Stimulated activated CD4-positive, alpha-beta T cell treated with anti-CD3 and anti-CD28 coated beads, Interleukin-1b, Interleukin-23, amount 100 ng/mL, for 1 hour (primary cell): ENCODE measurements at places on chromosomes 6 and 20.

GRCh38 chr6:29959467-29959866 lies 17.1 kb downstream of the HLA-A start:
- no peak for DNase-seq

GRCh38 chr6:218153-219018 lies 73.9 kb upstream of the DUSP22 start:
- no peak for DNase-seq

- no peak for DNase-seq
Observed at GRCh38 chr6:86871681-86872080, 65.6 kb upstream of the HTR1E start.

- DNase-seq, result no peak
Observed at GRCh38 chr6:50712291-50712690, 1.0 kb upstream of the TFAP2D start.

GRCh38 chr6:68740828-68741500 lies 105.9 kb downstream of the ADGRB3 start:
- no peak for DNase-seq

DNA sequence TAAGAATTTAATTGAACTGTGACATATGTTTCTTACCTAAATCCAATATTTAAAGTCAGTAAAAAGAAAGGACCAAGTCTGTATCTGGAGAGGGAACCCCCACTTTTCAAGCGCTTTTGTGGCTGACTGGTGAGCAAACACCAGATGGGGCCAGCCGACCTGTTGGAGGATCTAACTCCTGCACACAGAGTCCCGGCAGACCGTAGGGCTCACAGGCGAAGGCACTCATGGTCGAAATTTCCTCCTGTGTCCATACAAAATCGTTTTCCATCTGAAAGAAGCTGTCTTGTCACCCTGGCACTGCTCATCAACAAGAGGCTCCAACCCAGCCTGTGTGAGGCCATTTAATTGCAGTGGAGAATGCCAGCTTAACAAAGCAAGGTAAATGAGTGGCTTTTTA lies 94.0 kb downstream of the SCML4 start:
- no peak for DNase-seq

DNA sequence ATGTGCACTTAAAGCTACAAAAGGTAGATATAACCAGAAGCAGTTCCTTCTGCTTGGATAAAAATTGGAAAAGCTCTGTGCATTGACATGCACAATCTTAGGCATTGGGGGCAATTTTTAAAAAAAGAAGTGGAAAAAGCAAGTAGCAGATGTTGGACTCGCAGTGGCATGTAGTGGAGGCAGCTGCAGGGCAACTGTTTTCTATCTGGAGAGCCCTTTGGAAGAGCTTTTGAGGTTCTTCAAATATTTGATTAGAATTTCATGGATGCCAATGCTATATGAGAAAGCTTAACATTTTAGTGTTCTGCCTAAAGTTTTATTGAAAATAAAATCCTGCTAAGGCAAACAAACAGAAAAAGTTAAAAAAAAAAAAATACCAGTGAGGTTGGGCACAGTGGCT lies 388.3 kb upstream of the RNF217 start:
- DNase-seq, result no peak

- DNase-seq, result no peak
Observed at GRCh38 chr6:45222380-45222779, 105.8 kb upstream of the RUNX2 start.

DNA sequence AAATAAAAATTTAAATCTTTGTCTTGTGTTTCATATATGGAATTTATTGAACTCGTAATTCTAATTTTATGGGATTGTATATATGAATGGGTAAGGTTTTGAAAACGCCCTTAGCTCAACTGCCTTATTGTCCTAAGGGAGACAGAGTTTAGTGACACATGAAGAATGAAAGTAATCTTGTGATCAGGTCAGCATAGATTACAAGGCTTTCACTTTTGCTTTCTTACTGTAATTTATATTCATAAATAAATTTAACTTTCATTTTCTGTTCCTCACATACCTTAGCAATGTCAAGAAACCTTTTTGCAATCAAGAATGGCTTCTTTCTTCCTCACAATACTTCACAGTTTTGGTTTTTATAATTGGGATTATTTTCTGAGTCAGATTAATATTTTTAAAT lies 14.4 kb downstream of the KPNA5 start:
- no peak for DNase-seq

DNA sequence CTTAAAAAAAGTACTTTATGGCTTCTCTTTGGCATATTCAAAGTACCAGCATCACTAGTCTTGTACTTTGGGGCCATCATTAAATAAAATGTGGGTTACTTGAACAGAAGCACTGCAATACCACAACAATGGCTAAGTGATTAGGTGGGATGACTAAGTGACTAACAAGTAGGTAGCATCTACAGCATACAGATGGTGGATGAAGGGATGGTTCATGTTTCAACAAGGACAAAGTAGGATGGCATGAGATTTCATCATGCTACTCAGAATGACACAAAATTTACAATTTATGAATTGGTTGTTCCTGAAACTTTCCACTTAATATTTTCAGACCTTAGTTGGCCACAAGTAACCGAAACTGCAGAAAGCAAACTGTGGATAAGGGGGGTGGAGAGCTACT lies 7.7 kb downstream of the MPC1 start:
- DNase-seq, result no peak

GRCh38 chr6:167552961-167553735 lies 228.3 kb downstream of the TTLL2 start:
- no peak for DNase-seq

DNA sequence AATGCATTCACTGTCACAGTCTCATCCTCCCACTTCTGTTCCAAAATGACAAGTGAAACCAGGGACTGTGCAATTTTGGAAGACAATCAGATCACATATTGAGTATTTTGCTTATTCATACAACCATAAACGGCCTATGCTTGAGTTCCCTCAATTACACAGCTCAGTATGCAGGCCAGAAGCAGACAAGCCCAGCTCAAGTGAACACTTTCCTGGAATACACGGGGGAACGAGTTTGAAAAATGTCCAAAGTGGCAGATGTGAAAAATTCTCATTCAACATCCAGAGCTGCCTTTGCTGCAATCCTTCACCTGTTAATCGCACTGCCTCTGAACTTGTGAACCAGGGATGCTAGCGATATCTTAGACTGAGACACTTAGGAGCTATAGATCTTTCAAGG lies 190.2 kb downstream of the COL9A1 start:
- DNase-seq, result no peak

- no peak for DNase-seq
Observed at GRCh38 chr6:19772891-19773290, 64.3 kb upstream of the ID4 start.

GRCh38 chr20:1619861-1620444 lies at the start of gene SIRPB1:
TSS of gene SIRPB1 (minus strand) at chr20:1620009. CDS start at chr20:1619944, 65 bp downstream.
- no peak for DNase-seq

DNA sequence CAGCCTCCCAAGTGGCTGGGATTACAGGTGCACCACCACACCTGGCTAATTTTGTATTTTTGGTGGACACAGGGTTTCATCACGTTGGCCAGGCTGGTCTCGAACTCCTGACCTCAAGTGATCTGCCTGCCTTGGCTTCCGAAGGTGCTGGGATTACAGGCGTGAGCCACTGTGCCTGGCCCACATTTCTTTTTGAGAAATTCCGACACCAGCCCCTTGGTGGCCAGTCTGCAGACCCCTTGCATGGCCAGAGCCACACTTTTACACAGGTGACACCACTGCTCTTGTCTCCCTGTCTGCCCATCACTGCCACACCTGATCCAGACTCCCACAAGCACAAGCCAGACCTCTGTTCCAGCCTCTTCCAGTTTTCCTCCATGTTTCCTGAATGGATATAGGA lies 33.0 kb downstream of the SRSF3 start:
- DNase-seq, result no peak

DNA sequence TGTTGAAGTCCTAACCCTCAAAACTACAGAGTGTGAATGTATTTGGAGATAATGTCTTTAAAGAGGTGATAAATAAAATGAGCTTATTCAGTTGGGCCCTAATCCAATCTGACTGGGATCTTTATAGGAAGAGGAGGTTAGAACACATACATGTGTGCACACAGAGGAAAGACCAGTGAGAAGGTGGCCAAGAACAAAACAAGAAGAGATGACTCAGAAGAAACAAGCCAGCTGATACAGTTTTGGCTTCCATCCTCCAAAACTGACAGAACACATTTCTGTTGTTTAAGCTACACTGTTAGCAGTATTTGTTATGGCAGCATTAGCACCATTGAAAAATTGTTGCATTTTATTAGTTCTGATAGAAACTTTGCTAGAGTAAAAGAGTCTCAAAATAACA lies 609.3 kb upstream of the IMPG1 start:
- DNase-seq, result no peak

- DNase-seq, result no peak
Observed at GRCh38 chr20:11158589-11158988, 484.8 kb upstream of the JAG1 start.

DNA sequence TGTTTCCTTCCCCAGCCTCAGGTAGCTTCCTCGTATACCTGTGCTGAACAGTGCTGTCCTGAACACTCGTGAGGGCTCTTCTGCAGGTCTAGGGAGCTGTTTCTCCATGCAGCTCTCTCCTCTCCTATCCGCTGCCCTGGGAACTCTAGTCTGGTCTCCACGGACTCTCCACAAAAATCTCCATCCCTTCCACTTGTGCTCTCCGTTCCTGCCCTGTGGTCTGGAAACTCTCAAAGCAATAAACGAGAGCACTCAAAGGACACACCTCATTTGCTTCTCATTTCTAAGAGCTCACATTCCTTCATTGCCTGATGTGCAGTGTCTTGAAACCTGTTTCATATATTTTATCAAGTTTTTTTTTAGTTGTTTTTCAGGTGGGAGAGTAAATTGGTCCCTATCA lies 235.9 kb upstream of the RGS17 start:
- no peak for DNase-seq

GRCh38 chr6:134379076-134379475 lies 61.2 kb upstream of the SGK1 start:
- no peak for DNase-seq

DNA sequence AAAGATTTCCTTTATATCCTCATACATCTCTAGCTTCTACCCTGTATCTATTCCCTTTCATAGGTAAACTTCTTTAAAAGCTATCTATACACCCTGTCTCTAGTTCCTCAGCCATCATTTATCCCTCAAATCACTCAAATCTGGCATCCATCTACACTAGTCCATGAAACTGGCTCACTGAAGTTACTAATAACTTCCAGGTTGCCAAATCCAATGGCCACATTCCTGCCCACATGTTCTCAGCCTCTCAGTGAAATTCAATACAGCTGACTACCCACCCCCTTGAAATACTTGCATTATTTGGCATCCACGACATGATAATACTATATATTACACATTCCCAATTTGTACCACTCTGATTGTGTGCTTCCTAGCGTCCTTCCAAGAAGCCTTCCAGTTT lies 8.7 kb downstream of the REPS1 start:
- DNase-seq, result no peak

DNA sequence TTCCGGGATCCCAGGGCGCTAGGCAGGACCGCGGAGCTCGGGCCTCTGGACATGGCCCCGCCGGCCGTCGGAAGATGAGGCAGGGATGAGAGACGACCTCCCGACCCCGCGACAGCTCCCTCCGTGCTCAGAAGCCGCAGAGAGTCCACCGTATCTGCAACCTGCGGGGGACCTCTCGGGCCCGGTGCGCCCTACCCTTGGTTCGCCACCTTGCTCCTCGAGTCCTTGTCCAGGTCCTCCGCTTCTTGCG lies 301 bp downstream of the PPP1R3D start:
- DNase-seq, result no peak

- DNase-seq, result no peak
Observed at GRCh38 chr6:114362957-114363356, 20.1 kb upstream of the HS3ST5 start.

DNA sequence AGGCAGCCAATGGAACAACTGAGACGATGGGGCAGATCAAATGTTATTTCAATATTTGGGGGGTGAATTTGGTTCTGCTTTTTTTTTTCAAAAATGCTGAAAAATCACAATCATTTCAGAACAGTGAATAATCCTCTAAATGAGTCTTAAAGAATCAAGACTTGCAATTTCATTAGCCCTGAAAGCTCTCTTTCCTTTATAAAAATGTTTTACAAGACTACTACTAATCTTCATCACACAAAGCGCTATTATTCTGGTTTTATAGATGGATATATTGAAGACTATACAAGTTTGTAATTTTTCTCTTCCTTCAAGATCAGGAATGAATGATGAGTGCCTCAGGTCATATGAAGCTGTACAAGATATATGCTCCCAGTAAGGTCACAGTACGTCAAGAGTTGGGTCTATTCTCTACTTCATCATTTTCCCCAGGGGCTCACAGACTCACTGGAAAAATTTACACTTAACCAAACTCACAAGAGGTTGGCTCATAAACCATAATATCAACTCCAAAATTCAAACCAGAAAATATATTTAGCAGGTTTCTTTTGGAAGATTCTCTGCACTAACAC lies 19.5 kb downstream of the RNF24 start:
- no peak for DNase-seq
